Common myeloid progenitor, CD34-positive (primary cell): ENCODE measurements at places on chromosomes 5 and 9.
A peak's percentile ranks its signal among the peaks of the same experiment; 100 is the strongest.

DNA sequence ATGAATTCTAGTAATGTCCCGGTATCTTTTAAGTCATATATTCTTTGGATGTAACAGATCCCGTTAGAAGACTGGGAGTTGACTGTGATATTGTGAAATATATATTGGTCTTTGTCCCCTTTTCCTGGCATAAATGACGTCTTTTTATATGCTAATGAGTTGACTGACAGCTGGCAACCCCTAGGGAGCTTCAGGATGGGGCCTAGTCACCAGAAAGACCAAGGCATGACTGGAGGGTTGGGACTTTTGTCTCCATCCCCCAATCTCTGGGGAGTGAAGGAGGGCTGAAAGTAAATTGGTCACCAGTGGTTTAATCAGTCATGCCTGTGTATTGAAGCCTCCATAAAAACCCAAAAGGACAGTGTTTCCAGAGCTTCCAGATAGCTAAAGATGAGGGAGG lies 241.6 kb downstream of the PJA2 start:
- no peak for DNase-seq

DNA sequence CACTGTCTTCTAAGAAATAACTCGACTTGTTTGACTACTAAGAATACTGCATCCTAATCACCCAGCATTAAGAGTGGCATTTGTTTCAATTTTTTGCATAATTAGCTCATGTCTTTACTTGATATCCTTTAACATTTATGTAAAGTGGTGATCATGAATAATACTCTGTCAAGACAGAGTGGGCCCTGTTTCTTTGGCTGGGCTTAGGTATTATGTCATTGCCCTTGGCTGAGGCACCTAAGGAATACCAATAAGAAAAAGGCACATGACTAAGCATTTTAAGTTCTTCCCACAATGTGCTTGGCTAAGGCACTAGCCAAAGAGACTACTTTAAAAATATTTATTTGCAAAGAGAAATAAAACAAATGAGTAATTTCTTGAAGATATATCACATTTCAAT lies 308.1 kb downstream of the CTNND2 start:
- DNase-seq = peak; percentile 7

DNA sequence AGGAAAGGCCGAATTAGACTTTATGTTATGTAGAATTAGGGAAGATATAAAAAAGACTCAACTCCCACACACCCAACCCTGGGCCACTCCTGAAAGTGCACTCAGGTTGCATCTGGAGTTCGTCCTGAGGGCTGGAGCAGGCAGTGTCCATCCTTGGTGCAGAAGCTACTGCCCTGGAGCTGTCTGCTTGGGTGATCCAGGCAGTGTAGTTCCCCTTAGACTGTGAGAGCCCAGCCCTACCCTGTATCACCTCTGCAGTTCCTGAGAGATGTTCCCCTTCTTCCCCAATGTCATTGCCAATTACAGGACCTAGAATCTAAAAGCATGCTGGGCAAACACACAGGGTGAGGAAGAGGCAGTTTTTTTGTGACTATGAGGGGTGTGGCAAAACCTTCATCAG lies 368.3 kb upstream of the ST8SIA4 start:
- DNase-seq = no peak

GRCh38 chr5:149776361-149777305 lies 46.5 kb downstream of the PPARGC1B start:
- no peak for DNase-seq

- peak; percentile 32 for DNase-seq
These were observed 44.1 kb downstream of the ADGRV1 start for GRCh38 chr5:90602681-90603080.

DNA sequence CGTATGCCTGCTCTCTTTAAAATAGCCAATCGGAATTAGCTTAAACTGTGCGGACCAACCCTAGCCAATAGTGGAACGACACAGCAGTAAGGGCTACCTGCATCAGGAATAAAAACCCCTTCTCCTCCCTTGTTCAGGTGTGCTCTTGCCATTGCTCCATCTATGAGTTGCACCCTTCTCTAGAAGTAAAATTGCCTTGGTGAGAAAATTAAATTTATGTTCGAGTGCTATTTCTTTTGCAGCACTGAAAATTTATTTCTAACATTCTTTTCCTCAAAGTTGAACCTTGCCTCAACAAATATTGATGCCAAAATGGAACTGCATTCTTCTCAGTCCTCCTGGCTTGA lies 102.5 kb upstream of the SHB start:
- DNase-seq = no peak

- no peak for DNase-seq
These were observed 281.9 kb downstream of the GAS1 start for GRCh38 chr9:86665416-86665815.

DNA sequence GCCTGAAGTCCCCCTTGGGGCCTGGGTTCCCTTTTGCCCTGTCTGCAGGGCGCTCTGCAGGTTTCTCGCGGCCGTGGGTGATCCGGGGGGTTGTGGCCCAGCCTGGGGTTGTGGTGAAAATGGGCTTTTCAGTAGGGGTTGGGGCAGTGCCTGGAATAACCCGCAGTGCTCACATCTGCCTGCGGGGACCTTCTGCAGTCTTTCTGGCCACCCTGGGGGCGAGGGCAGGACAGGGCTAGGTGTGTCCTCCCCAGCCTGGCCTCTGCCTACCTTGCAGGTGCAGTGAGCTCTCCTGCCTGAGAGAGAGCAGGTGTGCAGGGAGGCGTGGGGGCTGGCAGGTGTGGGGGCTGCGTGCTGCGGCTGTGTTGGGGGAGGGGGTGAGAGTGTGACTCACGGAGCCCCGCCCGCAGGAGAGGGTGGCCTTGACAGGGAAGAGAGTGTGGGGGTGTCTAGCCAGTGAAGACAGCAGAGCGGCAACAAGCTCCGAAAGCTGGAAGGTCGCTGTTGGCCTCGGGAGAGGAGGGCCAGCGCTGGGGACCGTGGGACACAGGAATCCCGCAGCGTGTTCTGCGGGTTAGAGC lies 131.4 kb downstream of the MRPL36 start:
- peak; percentile 41 for DNase-seq

DNA sequence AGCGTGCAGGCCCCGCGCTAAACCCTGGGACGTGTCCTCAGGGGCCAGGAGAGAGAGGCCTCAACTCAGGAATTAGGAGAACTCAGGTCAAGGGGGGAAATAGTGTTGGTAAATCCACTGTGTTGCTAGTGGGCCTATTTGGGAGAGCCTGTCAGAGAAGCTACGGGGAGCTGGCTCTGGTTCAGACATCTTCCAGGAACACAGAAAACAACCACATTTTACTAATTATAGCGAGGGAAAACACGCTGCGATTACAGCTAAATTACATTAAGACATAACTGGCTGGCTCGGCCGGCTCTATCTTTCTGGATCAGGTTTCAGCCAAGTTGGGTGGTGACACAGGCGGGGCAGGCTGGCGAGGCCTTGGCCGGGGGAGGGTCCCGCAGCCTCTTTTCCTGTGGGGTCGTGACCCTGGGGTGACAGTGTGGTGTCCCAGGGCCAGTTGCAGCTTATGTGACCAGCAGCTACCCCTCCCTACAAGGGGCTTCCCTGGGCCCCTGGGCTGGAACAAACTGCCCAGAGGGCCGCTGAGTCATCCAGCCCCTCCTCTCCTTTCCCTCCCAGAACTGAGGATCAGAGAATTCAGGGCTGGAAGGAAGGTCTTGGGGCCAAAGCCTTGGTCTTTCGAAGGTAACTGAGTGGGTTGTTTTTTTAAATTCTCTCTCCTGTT lies 75.1 kb downstream of the FGF18 start:
- DNase-seq = peak; percentile 79

GRCh38 chr5:163104464-163104863 lies 332.9 kb upstream of the CCNG1 start:
- peak; percentile 17 for DNase-seq

GRCh38 chr9:107630156-107630555 lies 140.6 kb upstream of the KLF4 start:
- DNase-seq = no peak

DNA sequence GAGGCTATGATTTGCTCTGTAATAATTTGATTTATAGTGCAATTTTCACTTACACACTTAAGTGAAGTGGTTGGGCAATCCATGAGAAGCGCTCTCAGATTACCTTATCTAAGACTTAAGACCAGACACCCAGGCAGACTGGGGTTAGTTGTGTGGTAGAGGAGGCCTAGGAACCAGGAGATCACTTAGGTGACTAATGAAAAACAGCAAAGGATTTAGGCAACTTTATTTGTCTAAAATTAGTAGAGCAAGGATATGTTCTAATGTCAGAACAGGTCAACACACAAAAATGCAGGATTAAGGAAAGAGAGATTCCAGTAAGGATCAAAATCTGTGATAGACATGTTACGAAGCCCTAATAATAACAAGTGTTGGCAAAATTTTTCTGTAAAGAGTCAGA lies 913.8 kb downstream of the TLE1 start:
- DNase-seq = no peak

DNA sequence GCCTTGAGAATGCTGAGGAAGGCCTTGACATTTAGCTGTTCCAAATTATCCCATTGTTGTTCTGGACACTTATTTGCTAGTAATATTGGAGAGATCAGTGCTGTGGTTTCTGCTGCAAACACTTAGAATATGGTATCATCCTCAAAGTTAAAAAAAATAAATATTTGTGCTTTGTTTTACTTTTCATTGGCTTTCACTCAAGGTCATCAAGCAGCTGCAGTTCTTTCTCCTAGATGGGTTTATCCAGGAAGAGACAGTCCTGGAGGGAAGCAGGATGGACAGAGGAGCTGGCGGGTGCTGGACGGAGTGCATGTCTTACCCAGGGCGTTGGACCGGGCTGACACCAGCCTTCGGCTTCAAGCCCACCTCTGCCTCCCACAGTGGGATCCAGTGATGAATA lies 193.6 kb downstream of the MTRR start:
- DNase-seq = no peak
